ENCODE measurements at places on chromosomes 2 and 18.

- DNase-seq = no peak
These were observed 1175.1 kb upstream of the ACVR2A start for GRCh38 chr2:146669735-146670134.

GRCh38 chr2:40105593-40105992 is 326.5 kb upstream of the THUMPD2 start:
- no peak for DNase-seq

DNA sequence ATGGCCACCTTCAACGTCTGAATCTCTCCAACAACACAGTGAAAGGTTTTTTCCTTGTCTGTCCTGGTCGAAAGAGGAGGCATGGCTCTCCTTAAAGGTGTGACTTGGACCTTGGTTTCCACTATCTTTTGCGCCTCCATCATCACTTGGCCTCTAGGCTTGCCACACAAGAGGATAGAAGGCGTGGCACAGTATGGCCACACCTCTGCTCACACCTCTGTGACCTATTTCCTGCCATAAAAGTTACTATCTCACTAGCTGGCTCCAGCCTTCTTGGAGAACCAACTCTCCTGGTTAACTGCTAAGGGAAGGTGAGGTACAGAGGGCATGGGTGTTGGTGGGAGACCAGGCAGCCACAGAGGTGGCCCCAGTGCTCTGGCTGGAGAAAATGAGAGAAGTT is 165.9 kb downstream of the UXS1 start:
- DNase-seq = no peak

DNA sequence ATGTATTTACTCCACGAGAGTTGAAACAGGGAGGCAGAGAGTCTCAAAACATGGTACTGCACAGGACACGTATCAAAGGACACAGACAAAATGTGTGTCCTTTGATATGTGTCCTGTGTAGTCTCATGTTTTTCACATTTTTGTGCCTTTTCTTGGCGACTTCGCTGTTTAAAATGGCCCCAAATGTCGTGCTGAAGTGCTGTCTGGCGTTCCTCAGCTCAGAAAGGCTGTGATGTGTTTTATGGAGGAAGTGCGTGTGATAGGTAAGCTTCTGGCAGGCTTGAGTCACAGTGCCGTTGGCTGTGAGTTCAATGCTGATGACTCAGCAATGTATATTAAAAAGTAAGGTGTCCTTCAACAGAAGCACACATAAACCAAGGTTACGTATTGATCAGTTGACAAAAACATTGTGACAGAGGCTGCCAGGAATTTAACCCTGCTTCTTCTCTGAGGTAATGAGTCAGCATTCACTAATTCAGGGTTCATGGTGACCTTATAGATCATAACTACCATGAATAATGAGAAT is 78.2 kb downstream of the DYSF start:
- no peak for DNase-seq

DNA sequence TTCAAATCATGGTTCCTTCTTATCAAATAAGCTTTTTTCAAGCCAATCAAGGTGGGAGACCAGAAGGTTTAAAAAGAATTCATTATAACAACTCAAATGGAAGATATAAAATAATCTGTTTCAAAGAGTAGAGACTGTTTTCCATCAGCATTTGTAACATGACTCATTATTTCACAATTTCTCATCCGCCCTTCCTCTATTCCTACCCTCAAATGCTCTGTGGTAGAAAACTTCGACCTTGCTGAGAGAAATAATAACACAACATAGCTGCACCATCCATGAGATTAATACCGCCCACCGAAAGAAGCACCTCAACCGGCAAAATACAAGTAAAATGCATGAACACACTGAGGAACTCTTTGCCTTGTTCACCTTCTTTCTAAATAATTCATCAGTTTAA is 2039.2 kb upstream of the CELF4 start:
- DNase-seq = no peak

All from GM12891 (cell line).